Urinary bladder (tissue), 4 donors: ENCODE measurements at places on chromosomes 2 and 18. TPM values are rescaled to one million over a fixed set of nuclear protein-coding genes. Genes with fewer than 3 reads are reported as not detected.
A peak's percentile ranks its signal among the peaks of the same experiment; 100 is the strongest.

GRCh38 chr2:151614606-151615306 lies 119.5 kb downstream of the NEB start:
- DNase-seq: no peak

GRCh38 chr2:102021779-102022178 lies 30.0 kb downstream of the IL1R2 start:
- DNase-seq: no peak

GRCh38 chr2:2707206-2707991 lies 376.3 kb upstream of the MYT1L start:
- DNase-seq: no peak

- DNase-seq: no peak
Observed at GRCh38 chr2:221844212-221845020, 272.3 kb upstream of the EPHA4 start.

- no peak for DNase-seq
Observed at GRCh38 chr2:101751875-101752619, 54.5 kb downstream of the MAP4K4 start.

The STON1 gene
- 68.0 TPM for total RNA-seq

DNA sequence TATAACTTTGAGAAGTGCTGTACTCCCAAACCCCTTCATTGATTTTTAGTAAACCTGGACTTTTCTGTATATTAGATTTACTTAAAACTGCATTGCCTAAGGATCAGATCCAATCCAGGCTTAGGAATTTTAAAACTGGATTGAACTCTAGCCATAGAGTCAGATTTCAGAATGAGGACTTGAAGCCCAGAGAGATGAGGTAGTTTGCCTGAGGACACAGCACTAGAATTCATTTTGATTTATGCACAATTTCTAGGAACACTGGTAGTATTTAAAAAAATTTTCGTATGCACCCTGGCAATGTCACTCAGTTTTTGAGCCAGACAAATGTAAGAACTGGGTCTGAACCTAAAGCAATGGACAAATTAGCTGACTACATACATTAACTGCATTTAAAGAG lies 144.9 kb downstream of the KCTD1 start:
- DNase-seq: no peak

The ADCYAP1 gene
- 6.3 TPM for total RNA-seq

GRCh38 chr18:12455496-12455895 lies 47.8 kb downstream of the PRELID3A start:
- peak; percentile 26 for DNase-seq

- DNase-seq: no peak
Observed at GRCh38 chr2:226554701-226555100, 244.9 kb downstream of the IRS1 start.

- no peak for DNase-seq
Observed at GRCh38 chr2:202848813-202849212, 22.8 kb downstream of the ICA1L start.

DNA sequence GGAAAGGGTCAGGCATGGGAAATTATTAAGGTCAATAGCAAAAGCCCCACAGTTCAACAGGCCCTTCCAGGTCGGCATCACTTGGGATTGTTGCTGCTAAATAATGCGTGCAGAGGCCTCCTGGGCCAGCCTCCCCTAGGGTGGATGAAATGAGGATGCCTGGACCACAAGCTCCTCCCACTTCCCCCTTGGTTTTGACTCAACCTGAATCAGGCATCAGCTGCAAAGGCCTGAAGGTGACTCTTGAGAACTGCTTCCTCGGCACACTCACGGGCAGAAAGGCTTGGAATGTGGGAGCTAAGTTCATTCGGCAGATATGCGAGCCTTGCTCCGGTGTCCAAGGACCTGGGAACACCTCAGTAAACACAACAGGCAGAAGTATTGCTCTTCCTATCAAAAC lies 69.3 kb downstream of the MBP start:
- no peak for DNase-seq
